RCC 7860 (cell line): ENCODE measurements at places on chromosomes 5 and 9.

- DNase-seq, result no peak
Measured at GRCh38 chr5:153613144-153613543, 122.7 kb downstream of the GRIA1 start.

GRCh38 chr5:170273968-170274710, 23.4 kb downstream of the LCP2 start:
- no peak for DNase-seq

GRCh38 chr5:103617913-103618312, 55.3 kb upstream of the NUDT12 start:
- DNase-seq, result no peak

GRCh38 chr5:168324859-168325630, 33.6 kb downstream of the WWC1 start:
- DNase-seq, result peak; percentile 91

GRCh38 chr9:304519-305185, 90.0 kb downstream of the DOCK8 start:
- no peak for DNase-seq

DNA sequence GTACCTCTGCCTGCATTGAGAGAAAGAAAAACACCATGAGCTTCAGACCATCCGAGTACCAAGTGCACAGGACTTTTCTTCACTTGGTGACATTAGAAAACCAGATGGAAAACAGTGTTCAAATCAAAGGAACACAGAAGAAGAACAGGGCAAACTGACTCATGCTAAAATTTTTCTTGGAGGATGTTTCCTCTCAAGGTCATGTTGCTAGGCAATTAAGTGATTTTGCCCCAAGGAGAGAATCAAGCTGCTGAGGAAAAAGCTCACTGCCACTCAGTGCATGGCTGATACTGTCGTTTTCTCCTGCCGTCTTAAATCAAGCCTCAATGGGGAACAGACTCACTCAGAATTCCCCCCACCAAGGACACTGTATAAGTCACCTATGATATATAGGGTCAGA, 57.9 kb upstream of the SIMC1 start:
- no peak for DNase-seq

- peak; percentile 80 for DNase-seq
Measured at GRCh38 chr5:35876922-35877321, 20.2 kb downstream of the IL7R start.

- DNase-seq, result no peak
Measured at GRCh38 chr9:127720865-127721227, 5.0 kb downstream of the TTC16 start.

- DNase-seq, result no peak
Measured at GRCh38 chr5:129382921-129383672, 77.0 kb upstream of the ADAMTS19 start.

DNA sequence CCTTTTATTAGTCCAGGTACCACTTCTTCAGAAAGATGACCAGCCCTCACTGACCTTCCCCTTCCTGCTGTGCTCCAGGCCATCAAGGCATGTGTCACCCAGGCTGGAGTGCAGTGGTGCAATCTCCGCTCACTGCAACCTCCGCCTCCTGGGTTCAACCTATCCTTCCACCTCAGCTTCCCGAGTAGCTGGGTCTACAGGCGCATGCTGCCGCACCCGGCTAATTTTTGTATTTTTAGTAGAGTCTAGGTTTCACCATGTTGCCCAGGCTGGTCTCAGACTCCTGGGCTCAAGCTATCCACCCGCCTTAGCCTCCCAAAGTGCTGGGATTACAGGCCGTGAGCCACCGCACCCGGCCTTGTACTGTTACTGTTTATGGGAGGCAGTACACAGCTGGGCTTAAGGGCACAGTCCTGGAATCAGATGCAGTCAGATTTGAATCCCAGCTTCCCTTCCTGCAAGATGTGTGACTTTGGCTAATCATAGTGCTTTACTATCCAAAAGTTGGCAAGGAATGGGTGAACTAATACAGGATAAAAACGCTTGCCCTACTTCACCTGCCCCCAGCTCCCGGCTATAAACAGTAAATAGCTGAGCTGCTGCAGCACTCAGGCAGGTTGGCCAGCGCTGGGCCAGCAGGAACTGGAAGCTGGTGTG, 483 bp upstream of the EIF4EBP3 start:
- DNase-seq, result no peak

DNA sequence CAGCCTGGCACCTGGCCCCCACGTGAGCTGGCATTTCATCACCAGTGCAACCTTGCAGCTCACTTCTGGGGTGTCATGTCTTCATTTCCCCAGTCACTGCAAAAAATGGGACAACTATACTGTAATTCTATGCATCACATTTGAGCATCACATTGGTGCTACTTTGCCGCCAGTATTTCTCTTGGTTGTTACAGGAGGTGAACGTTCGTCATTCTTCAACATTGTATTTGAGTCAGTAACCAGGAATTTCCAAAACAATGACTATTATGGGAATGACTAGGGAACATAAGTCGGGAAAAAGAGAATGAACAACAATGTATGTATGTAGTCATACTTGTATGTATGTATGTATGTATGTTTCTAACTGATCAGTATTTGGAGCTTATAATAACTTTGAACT, 1278.0 kb downstream of the EFNA5 start:
- peak; percentile 29 for DNase-seq

- no peak for DNase-seq
Measured at GRCh38 chr5:16597946-16598694, 18.7 kb downstream of the RETREG1 start.
